Fibroblast of skin of scalp (primary cell): ENCODE measurements at places on chromosomes 4 and X.

DNA sequence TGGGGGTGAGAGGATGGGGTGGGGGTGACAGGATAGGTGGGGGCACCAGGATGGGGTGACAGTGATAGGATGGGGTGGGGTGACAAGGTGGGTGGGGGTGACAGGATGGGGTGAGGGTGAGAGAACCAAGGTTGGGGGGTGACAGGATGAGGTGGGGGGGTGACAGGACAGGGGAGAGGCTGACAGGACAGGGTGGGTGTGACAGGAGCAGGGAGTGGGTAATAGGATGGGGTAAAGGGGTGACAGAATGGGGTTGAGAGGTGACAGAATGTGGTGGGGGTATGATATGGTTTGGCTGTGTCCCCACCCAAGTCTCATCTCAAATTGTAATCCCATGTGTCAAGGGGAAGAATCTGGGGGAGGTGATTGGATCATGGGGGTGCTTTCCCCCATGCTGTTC is 26.0 kb downstream of the RNF212 start:
- DNase-seq: no peak

- DNase-seq: no peak
These were observed 391.1 kb downstream of the STIM2 start for GRCh38 chr4:27251771-27252170.

- DNase-seq: no peak
These were observed 7.4 kb downstream of the C4orf50 start for GRCh38 chr4:6010789-6011188.

GRCh38 chr4:122104184-122104583 is 47.9 kb upstream of the BLTP1 start:
- DNase-seq: no peak

DNA sequence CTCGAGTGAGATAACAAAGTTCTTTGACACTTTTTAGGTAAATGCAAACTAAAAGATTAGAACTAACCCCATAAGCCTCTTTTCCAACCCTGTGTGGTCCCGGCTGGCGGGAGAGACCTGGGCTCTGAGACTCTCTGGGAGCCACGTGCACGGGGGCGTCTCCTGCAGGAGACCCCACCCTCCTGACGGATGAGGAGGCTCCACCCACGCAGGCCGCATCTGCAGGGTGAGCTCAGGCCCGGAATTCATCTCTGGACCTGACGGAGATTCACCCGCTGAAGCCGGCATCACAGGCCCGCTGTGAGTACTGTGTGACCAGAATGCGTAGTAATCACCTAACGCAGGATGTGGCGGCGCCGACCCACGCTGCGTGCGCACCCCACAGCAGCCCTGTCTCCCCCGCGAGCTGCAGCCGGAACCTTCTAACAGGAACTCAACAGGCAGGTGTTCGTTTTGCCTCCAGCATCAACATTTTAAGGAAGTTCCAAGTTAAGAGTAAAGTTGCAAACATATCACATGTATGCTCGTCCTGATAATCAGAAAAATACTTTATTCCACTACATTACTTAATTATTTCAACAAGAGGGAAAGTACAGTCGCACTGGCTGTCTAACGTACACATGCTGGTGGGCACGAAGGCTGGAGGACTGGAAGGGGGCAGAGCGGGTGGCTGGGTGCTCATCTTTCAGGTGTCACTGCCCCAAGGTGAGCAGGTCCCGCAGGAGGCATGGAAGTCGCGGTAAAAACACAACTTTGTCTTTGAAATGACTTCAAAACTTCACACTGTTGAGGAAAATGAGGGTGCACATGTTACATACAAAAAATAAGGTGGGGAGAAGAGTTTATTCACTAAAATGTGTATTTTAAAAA is 44.5 kb downstream of the FGFRL1 start:
- peak; percentile 53 for DNase-seq

GRCh38 chrX:78168065-78168464 is 28.6 kb upstream of the TAF9B start:
- no peak for DNase-seq

- DNase-seq: no peak
These were observed 101.9 kb upstream of the SCOC start for GRCh38 chr4:140271553-140271952.

DNA sequence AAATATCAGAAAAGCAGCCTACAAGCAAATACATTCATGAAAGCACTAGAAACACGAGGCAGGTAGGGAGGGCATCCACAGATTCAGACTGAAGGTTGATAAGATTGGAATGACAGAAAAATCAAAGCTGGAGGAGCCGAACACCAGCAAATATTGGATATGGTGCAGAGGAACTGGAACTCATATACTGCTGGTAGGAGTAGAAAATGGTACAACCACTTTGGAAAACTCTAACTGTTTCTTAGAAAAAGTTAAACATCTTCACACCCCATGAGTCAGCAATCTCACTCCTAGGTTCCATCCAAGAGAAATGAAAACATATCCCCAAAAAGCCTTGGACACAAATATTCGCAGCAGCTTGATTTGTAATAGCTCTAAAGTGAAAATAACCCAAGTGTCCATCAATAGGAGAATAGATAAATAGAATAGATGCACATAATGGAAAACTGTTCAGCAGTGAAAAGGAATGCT is 27.1 kb downstream of the CD99L2 start:
- no peak for DNase-seq

DNA sequence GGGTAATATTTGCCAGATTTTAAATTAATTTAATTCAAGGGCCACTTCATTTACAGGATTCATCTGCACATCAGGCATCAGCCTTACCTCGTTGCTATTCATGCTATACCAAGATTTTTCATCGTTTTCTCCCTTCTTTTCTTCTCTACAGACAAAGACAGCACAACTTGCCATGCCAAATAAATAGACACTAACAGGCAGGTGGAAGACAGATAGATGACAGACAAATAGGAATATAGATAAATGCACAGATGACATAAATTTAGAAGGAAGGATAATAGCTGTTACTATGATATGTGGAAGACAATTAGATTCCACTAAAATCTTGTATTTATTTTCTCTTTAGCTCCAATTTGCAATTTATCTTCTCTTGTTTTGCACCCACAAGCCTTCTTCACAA is 164.5 kb upstream of the ARX start:
- no peak for DNase-seq

DNA sequence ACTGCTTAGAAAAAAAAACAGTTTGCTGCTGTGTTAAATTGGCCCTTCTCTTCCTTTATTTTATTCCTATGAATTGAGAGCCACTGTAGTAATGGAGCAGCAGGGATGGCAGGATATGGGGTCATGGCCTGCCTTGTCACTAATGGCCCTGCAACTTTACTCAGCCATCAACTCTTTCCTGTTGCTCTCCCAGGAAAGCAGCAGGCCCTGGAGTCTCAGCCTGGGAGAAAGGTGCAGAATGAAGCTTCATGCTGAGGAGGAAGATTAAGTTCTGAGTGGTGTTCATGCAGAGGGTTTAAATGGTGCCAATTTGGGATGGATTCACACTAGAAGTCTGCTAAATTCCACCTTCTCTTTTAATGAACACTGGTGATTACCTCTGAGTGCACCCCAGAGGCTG is 285.6 kb downstream of the GPAT3 start:
- no peak for DNase-seq

DNA sequence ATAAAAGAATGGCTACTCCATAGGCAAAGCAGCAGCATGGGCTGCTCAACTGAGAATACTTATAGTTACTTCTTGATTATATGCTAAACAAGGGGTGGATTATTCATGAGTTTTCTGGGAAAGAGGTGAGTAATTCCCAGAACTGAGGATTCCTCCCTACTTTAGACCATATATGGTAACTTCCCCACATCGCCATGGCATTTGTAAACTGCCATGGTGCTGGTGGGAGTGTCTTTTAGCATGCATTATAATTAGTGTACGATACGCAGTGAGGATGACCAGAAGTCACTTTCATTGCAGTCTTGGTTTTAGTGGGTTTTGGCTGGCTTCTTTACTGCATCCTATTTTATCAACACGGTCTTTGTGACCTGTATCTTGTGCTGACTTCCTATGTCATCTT is 141.5 kb downstream of the MAGEB17 start:
- DNase-seq: no peak

- DNase-seq: no peak
These were observed 112.9 kb downstream of the MBNL3 start for GRCh38 chrX:132375941-132376340.

DNA sequence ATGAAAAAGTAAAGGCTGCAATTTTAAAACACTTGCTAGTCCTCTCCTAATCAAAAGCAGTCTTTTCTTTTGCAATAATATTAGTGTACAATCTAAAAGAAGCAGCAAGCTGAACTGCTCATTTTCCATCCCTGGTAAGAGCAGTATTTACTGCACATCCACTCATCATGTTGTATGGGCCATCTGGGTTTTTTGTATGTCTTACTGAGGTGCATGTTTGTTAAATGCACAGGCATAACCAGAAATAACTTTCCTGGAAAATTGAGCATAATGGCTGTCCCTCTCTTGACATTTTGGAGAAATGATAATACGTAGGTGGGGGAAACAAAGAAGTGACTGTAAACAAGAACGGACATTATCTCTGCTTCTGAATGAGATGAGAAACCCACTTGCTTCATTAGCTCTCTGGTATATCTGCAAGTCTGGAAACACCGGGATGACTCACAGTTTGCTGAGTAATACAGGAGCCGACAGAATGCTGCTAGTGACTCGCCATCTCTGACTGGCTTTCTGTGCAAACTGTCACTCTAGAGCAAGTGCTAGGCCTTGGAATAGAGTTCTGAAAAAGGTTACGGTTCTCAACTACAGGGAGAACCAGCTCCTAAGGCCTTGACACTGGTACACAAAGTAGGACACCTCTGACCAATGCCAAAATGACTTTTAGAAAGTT is 85.7 kb upstream of the MTM1 start:
- DNase-seq: peak; percentile 58

DNA sequence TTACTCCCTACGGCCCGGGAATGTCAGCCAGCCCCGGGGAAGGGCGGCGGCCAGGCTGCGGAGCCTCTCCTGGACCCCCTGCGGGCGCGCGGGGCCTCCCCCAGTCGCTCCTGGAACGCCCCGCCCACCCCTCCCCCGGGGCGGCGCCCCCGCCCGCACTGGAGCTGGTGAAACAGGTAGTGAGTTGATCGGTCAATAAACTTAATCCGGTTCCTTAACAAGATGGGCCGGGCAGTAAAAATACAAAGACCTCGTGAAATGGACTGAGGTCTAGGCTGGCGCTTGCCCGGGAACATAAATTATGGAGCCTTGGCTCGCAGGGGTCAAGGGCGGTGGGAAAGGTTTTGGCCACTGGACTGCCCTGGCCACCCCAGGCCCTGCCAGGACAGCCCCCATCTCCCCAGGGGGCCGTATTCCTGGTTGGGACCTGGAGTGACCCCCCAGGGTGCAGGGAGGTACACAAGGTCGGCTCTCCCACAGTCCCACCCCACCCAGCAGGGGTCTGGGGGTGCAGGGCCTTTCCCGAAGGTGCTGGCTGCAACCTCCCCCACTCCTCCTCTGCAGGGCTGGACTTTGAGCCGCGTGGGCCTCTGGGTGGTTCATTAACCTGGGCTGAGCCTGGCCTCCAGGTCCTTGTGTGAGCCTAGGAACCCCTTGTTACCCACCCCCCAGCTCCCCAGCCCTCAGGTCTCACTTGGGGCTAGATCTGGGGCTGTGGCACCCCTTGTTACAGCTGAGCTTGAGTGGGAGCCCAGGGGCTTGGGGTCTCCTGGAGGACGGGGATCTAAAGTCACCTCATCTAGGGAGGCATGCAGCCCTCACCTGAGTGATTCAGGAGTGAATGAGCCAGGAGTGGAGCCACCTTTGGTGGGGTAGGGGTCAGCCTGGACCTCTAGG is 2.5 kb downstream of the FGFR3 start:
- no peak for DNase-seq

DNA sequence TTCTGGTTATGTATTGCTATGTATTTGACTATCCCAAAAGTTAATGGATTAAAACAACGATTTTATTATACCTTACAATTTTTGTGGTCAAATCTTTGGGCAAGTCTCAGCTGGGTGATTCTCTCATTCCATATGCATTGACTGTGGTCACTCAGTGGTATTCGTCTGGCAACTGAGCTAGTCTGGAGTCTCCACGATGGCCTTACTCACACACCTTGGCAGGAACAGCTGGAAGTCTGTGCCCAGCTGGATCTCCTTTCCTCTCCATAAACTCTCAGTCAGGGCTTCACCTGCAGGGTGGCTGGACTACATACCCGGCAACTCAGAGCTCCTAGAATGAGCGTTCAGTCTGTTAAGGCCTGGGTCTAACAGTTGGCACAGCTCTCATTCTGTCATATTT is 141.1 kb upstream of the WDFY3 start:
- DNase-seq: no peak

DNA sequence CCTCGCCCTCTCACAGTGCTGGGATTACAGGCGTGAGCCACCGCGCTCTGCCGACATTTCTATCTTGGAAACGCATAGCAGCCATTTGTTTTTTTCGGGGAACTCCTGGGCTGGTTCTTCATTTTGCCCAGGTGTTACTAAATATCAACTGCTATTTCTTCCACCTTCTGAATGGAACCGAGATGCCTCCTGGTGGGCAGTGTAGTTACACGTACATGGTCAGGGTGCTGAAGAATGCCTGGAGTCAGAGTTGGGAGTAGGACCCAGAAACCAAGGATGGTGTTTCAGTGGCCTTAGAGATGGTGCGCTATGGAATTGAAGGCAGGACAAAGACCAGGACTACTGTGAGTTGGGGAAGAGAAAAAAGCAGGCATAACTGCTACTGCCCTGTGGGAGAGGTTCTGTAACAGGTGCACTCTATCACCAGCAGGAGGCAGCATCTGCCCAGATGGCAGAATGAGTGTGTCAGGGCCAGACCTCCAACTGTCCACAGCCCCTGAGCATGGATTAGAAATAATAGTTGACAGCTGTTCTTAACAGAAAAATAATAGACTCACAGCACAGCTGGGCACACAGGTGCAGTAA is 81.7 kb downstream of the ZC4H2 start:
- no peak for DNase-seq
